ENCODE measurements at places on chromosomes 6 and 20. TPM values are rescaled to one million over a fixed set of nuclear protein-coding genes. Genes with fewer than 3 reads are reported as not detected.

DNA sequence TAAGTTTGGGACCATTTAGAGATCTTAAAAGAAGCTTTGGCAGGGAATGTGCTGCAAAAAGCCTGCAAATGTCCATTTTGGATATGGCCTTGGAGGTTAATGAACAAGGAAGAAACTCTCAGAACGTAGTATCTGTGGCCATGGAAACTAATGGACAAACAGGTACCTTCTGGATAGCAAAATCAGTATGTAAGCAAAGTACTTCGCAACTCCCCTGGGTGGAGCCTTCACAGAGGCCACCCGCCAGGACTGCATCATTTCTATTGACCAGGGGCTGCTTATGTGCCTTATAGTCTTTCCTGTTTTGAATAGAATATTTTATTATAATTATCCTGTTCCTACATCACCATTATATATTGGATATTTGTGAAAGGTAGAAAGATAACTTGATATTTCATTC, 510.8 kb upstream of the SYNCRIP start:
- no peak for DNase-seq
- no peaks in the 10 kb centered on the region for H3K36me3 ChIP-seq
- H3K27me3 ChIP-seq, result no peaks in the 10 kb centered on the region
- H3K4me1 ChIP-seq, result no peaks in the 10 kb centered on the region
- no peak overlapping the region for H3K4me3 ChIP-seq

- H3K4me1 ChIP-seq, result peaks cover 35% of the 10 kb centered on the region
- DNase-seq, result peak; percentile 49
- H3K36me3 ChIP-seq, result peaks cover 7% of the 10 kb centered on the region
- no peak overlapping the region for H3K4me3 ChIP-seq
Observed at GRCh38 chr6:107657755-107658461, 166.2 kb downstream of the SCML4 start.

DNA sequence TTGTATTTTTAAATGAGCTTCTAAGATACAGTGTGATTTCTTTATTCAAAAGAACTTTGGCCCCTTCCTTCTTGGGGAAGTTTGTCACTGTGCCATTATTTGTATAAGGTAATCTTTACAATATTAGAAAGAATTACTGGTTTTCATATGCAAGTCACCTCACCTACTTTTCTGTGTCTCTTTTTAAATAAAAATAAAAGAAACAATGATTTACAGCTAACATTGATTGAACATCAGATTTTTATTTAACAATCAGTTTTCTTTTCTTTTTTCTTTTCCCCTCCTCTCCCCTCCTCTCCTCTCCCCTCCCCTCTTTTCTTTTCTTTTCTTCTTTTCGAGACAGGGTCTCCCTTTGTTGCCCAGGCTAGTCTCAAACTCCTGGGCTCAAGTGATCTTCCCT, 46.0 kb downstream of the CDC40 start:
- H3K36me3 ChIP-seq, result peaks cover 83% of the 10 kb centered on the region
- H3K4me3 ChIP-seq, result no peak overlapping the region
- no peaks in the 10 kb centered on the region for H3K27me3 ChIP-seq
- H3K27ac ChIP-seq, result no peak overlapping the region

DNA sequence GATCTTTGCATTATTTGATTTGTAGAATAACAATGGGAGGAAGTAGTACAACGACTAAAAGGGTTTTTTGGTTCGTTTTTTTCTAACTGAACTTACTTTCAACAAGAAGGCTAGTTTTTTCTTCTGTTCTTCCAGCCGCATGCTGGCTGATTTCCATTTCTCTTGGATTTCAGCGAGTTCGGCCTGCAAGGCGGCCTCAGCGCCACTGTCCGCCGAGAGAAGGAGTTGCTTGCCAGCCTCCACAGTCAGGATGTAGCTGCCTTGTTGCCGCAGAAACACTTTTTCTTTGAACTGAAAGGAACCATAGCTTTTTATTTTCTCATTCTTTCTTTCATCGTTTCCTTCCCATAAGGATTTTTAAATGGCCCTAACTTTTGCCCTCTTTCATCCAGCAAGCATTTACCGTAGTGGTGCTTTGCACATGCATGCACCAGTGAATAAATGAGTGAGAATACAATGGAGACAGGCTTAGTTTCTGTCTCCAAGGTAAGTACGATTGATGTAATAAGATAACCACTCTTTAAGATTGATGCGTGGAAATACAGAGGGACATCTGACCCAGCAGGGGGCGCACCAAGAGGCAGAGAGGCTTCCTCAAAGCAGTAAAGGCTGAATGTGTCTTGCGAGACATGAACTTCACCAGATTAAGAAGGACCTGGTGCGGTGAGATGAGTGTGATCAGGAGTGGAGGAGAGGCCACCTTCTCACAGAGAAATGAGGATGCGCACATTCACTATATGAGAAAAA, 398.8 kb downstream of the ESR1 start:
- H3K36me3 ChIP-seq, result peaks cover 100% of the 10 kb centered on the region
- H3K4me3 ChIP-seq, result no peak overlapping the region
- no peaks in the 10 kb centered on the region for H3K27me3 ChIP-seq
- no peak overlapping the region for H3K27ac ChIP-seq
- DNase-seq, result no peak
- no peaks in the 10 kb centered on the region for H3K4me1 ChIP-seq

DNA sequence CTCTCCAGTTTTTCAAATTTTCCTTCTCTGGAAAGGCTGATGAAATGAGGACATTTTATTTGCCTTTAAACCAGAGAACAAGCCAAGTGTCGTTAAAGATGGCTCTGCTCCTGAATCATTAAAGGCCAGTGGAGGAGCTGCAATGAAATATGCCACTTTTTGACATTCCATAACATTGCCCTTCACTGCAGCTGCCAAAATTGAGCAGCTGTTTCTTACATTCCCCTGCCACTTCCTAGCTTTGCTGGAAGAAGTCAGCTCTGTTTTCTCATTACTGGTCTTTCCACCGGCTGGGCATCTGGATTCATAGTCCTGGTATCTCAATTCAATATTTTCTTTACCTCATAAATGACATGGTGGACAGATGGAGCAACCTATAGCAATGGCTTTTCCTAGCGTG, 45.5 kb upstream of the NRN1 start:
- H3K4me3 ChIP-seq, result no peak overlapping the region
- H3K27ac ChIP-seq, result no peak overlapping the region
- no peaks in the 10 kb centered on the region for H3K27me3 ChIP-seq
- DNase-seq, result no peak

GRCh38 chr6:119575721-119576120, 226.2 kb upstream of the MAN1A1 start:
- H3K36me3 ChIP-seq, result no peaks in the 10 kb centered on the region
- DNase-seq, result no peak
- H3K4me3 ChIP-seq, result no peak overlapping the region
- H3K4me1 ChIP-seq, result no peaks in the 10 kb centered on the region
- H3K27me3 ChIP-seq, result no peaks in the 10 kb centered on the region
- no peak overlapping the region for H3K27ac ChIP-seq

GRCh38 chr20:32460683-32461320, 102.7 kb downstream of the ASXL1 start:
- no peaks in the 10 kb centered on the region for H3K27me3 ChIP-seq
- H3K4me3 ChIP-seq, result no peak overlapping the region
- peaks cover 21% of the 10 kb centered on the region for H3K4me1 ChIP-seq

GRCh38 chr20:44643154-44643519, 8.4 kb downstream of the ADA start:
- no peaks in the 10 kb centered on the region for H3K27me3 ChIP-seq
- peak overlapping the region; percentile 83 for H3K27ac ChIP-seq
- no peak overlapping the region for H3K4me3 ChIP-seq

DNA sequence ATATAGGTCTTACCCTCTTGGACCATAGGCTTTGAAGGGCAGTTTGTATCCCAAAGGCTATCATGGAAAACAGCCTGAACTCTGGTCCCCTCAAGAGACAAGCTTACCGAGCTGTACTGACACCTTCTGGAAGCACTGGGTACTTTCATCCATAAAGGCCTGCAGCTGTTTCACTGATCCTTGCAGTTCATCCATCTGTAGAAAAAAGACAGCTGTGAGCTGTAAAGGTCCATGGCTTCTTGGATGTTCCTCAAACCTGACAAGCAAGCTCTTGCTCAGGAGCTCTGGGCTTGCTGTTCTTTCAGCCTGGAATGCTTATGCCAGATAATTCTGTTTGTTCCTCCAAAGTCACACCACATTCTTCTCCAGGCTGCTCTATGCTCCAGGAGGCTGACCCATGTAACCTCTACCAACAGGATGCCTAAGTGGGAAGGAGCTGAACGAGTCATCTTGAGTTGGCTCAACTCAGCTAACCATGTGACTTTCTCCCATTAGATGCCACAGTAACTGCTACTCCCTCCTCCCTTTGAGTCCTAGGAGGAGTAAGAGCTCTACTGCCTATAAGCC, 8.8 kb upstream of the NDRG3 start:
- peaks cover 3% of the 10 kb centered on the region for H3K36me3 ChIP-seq
- no peak overlapping the region for H3K4me3 ChIP-seq
- peak; percentile 51 for DNase-seq
- no peaks in the 10 kb centered on the region for H3K27me3 ChIP-seq
- no peaks in the 10 kb centered on the region for H3K4me1 ChIP-seq

DNA sequence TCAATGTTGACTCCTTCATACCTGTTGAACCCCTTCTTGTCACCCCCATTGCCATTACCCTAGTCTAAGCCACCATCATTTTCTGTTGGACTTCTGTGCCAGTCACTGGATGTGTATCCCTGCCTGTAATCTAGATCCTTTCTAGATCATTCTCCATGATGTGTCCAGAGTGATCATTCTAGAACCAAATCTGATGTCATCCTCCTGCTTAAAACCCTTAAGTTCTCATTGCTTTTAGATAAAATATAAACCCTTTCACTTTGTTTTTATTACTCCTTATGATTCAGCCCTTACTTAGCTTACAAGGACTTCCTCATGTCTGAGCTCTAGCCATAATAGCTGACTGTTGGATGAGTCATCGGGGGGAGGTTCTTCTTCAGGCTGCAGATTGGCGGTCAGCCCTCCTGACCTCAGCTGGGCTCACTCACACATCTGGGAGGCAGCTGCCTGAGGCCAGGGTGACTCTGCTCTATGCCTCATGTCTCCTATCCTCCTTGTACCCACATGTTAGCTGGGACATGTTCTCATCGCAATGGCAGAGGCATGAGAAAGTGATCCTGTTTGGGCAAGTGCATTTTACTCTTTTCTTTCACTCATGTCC, 287.6 kb downstream of the ESR1 start:
- H3K36me3 ChIP-seq, result no peaks in the 10 kb centered on the region
- DNase-seq, result peak; percentile 38
- H3K27ac ChIP-seq, result peak overlapping the region; percentile 57
- H3K4me1 ChIP-seq, result peaks cover 18% of the 10 kb centered on the region
- H3K4me3 ChIP-seq, result no peak overlapping the region

DNA sequence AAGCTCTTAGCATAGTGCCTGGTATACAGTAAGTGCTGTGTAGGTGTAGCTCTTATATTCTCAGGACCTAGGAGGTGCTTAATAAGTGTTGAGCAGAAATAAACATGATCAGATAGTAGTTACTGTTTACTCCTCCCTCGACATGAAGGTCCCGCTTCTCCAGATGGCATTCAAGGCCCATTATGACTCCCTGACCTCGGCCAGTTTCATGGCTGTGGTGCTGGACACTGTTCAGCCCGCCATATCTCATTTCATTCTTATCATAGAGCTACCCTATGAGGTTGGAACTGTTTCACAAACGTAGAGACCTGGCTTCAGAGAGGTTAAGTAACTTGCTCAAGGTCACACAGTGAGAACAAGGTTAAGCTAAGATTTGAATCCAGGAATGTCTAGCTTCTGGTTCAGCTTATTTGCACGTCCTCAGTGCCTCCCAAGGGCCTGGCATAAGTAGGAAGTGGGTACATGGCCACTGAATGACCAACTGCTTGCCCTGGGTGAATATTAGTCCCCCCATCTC, 39.0 kb downstream of the CD40 start:
- H3K36me3 ChIP-seq, result no peaks in the 10 kb centered on the region
- no peaks in the 10 kb centered on the region for H3K4me1 ChIP-seq
- H3K4me3 ChIP-seq, result no peak overlapping the region
- no peak for DNase-seq
- H3K27me3 ChIP-seq, result peaks cover 9% of the 10 kb centered on the region

GRCh38 chr6:166540631-166541331, 45.7 kb downstream of the RAMACL start:
- H3K27me3 ChIP-seq, result no peaks in the 10 kb centered on the region
- DNase-seq, result peak; percentile 50
- peak overlapping the region; percentile 26 for H3K4me3 ChIP-seq

- DNase-seq, result no peak
- H3K4me3 ChIP-seq, result no peak overlapping the region
- no peaks in the 10 kb centered on the region for H3K36me3 ChIP-seq
- peaks cover 11% of the 10 kb centered on the region for H3K4me1 ChIP-seq
Observed at GRCh38 chr20:12014276-12014675, 96.6 kb downstream of the BTBD3 start.

DNA sequence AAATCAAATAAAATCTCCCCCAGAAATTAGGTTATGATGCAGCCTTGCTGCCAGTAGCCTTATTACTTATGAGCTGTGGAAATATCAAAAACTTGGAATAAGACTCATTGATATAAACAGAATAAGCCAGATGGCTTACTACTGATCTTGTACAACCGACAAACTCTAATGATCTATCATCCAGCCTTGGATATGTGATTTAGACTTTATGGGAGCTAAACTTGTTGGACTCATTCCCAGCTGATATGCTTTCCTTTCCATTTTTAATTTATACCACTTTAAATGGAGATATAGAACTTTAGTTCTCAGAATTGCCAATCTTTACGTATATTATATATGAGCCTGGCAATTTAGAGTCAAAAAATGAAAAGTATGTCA, 5.0 kb downstream of the UST start:
- no peak for DNase-seq
- no peaks in the 10 kb centered on the region for H3K27me3 ChIP-seq
- H3K27ac ChIP-seq, result no peak overlapping the region
- H3K4me3 ChIP-seq, result no peak overlapping the region
- H3K4me1 ChIP-seq, result no peaks in the 10 kb centered on the region

DNA sequence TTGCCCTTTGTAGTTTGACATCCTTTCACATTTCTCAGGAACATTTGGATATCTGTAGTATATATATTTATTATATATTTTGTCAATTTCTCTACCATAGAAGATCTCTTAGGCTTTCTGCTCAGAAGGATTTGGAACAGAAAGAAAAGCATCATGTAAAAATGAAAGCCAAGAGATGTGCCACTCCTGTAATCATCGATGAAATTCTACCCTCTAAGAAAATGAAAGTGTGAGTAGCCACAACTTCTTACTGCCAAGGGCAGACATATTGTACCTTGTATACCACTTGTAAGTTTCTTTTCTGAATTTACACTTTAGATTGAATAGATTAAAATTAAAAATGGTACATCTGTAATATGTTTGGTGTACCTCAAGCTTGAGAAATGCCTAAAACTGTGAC, 31.2 kb downstream of the TPX2 start:
- H3K4me3 ChIP-seq, result no peak overlapping the region
- no peaks in the 10 kb centered on the region for H3K36me3 ChIP-seq

Gene TRIM31
- not detected for total RNA-seq

Gene PARD6B
- 6.3 TPM for total RNA-seq

Gene DYNLRB1
- total RNA-seq, result 142 TPM

Gene TNFRSF6B
- total RNA-seq, result 3.1 TPM

Gene LGSN
- total RNA-seq, result not detected

Gene PFDN6
- total RNA-seq, result 53.9 TPM

Gene PPIL6
- total RNA-seq, result 3.7 TPM

Gene FHL5
- 7.9 TPM for total RNA-seq

Gene LY6G6D
- not detected for total RNA-seq

Gene ZNF391
- 0.60 TPM for total RNA-seq

Gene SPDEF
- 0.12 TPM for total RNA-seq

Gene CRISP2
- total RNA-seq, result not detected

Gene PIM1
- 79.6 TPM for total RNA-seq

Gene ELOVL4
- 0.48 TPM for total RNA-seq

Gene PRPH2
- 1.9 TPM for total RNA-seq

Data from heart left ventricle (tissue), 16 donors.